ENCODE measurements at places on chromosomes 2 and 18.

DNA sequence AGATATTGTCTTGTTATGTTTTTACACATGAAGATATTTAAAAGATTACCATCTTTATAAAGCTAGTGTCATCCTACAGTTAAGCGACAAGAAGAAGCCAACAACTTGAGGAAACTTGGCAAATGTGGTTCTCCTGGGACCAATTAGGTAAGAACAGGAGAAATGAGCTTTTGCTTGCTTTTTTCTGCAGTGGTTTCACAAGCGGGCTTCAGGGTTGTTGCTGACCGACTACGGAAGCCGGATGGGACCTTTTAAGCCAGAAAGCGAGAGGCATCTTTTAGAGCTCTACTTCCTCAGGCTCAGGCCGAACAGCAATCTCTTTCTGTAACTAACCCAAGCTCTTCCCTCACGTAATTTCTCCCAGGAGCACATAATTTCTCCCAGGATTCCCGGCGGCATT is 256.5 kb downstream of the CNTNAP5 start:
- DNase-seq: no peak

DNA sequence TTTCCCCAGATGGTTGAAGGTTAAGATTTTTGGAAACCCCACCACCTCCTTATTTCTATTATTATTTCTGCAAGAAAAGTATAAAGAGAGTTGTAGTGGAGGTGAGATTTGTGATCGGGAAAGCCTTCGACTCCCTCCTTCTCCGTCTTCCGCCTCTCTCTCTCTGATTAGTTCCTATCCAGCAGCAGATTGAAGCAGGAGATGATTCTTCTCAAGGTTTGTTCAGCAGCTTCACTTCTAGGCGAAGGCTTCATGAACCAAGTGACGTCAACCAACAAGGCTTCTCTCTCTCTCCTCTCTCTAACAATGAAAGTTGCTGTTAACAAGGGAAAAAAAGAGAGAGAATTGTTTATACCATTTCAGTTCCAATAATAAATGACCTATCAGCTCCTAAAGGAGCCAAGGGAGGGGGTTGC is at the start of gene BAZ2B:
Gene BAZ2B, minus strand, starts transcription at position 263 of the 416 bp plus-strand sequence. CDS start 137,829 bp downstream, outside the sequence.
- DNase-seq: no peak

- DNase-seq: no peak
Measured at GRCh38 chr2:79776461-79776860, 263.6 kb downstream of the CTNNA2 start.

DNA sequence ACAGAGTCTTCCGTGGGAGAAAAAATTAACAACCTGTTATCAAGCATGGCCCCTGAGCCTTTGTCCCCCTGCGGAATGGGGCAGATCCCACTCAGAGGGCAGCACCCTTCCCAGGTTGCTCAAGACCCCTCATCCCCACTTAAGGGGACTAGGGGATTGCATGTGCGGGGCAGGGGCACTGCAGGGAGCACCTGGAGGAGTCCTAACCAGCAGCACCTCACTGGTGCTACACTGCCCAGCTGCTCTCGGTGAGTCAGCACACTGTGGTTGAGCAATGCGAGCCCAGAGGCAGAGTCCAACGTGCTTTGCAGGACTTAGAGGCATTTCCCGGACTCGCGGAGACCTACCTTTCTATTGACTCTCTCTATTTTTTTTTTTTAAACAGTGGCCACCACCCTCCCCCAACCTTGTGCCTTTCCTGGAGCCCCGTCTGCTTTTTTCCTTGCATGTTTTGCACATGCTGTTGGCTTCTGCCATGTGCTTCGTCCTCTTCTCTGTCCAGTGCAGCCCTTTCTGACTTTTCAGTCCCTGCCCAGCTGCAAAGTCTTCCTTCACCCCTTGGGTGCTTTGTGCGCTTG is 74.0 kb downstream of the IL1R2 start:
- no peak for DNase-seq

DNA sequence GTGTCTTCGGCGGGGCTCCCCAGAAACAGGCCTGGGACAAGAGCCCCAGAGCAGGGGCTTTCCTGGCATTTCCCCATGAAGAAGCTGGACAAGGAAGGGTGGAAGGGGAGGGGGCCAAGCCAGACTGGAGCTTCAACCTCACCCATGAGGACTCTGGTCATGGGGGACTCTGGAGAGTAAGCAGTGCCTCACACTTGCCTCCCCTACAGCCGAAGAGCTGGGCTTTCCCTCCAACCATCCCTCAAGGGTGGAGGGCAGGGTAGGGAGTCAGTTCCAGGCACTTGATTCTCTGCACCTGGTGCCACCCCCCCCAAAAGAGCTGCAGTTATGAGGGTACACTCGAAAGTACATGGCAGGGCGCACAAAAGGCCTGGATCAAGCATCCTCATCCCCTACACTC is 246.6 kb downstream of the TFCP2L1 start:
- DNase-seq: no peak

DNA sequence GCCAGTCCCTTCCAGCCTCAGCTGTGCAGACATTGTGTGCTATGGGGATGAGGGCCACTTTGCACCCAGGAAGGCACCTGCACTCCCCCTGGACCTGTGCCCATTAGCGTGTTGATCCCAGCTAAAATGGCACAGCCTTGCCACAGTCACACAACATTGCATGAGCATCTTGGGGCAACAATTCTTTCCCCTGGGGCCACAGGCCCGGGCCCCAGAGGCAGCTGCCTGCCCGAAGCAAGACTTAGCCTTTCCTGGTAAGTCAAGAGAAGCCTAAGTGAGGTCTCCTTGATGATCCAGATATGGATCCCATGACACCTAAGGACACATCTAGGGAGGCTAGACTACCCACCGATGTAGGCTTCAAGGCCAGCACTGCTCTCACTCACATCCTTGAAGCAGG is 202.1 kb downstream of the BCL11A start:
- DNase-seq: no peak

DNA sequence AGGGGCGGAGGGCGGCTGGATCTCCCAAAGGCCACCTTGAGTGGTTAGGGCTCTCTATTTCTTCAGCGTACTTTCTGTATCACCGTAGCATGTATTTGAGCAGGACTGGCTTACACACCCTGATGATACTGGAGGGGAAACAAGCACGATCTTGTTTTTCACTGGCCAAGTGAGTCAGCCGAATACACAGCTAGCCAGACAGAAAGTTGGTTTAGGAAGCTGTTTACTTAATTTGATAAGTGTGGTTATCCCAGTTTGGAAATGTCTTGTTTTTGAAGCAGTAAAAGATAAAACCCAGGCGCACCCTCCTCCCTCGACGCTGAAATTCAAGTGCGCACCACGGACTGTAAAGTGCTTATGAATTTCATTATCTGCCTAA is 582 bp downstream of the RIOK3 start:
- no peak for DNase-seq

DNA sequence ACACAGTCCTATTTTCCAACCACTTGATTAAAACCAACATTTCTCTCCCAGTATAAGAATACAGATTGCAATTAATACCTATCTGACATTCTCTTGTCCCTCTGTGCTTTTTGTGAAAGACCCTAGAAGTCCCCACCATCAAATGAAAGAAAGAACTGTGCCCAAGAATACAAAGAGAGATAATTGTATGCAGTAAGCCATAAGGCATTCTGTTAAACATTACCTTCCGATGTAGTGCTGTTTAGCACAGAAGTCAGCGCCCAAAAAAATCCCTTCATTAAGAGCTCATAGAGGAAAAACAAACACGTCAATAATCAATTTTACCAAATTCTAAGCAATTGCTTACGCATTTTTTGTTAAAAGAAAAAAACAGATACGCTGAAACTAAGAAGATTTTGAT is 41.1 kb downstream of the ZNF516 start:
- no peak for DNase-seq

- DNase-seq: no peak
Measured at GRCh38 chr2:65317841-65318240, 90.2 kb downstream of the ACTR2 start.

DNA sequence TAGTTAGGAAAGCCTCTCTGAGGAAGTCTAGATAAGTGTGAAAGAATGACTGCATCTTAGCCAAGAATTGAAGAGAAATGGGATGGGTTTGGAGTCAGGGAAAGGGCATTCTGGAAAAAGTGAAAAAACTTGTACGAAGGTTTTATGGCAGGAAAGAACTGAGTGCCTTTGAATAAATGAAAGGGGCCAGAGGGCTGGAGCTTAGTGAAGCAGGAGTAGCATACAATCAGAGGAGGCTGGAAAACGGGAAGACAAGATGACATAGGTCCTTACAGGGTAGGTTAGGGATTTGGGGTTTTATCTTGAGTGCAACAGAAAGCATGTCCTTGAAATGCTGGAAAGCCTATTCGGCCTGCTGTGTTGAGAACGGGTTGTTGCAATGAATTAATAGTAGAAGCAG is 152.6 kb upstream of the RND3 start:
- no peak for DNase-seq

DNA sequence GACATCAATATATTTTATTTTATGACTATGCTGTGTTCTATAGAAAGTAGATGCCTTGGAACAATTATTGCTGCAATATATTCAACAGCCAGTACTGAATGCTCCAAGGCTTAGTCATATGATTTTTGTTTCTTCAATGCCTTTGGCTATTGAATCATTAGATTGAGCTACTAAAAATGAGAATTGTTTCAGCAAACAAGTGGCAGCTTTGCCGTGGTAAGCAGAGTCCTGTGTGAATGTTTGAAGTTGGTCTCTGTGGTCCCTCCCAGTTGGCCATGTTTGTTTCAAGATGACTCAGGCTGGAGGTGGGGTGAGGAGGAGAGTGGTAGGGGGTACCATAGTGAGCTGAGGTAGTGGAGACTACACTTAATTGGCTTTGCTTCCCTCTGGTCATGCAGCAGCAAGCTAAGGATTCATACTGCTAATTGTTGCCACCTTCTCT is 198.6 kb upstream of the EPAS1 start:
- DNase-seq: no peak

DNA sequence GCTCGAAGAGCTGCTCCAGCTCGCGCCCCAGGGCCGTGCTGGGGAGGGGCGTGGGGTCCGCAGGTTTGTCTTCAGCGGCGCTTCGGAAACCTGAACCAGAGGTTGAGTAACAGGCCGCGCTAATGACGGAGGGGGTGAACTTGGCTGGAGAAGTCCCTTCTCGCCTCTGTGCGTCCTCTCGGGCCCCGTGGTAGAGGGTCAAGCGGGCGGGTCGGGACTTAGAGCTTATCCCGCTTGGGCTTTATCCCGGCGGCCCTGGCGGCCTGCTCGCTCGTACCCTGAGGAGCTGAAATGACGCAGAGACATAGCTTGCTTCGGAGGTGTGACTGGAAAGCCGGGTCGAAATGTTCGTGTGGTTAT is 479 bp downstream of the RNMT start:
- no peak for DNase-seq

GRCh38 chr2:126381091-126381490 is 274.9 kb upstream of the GYPC start:
- DNase-seq: no peak

DNA sequence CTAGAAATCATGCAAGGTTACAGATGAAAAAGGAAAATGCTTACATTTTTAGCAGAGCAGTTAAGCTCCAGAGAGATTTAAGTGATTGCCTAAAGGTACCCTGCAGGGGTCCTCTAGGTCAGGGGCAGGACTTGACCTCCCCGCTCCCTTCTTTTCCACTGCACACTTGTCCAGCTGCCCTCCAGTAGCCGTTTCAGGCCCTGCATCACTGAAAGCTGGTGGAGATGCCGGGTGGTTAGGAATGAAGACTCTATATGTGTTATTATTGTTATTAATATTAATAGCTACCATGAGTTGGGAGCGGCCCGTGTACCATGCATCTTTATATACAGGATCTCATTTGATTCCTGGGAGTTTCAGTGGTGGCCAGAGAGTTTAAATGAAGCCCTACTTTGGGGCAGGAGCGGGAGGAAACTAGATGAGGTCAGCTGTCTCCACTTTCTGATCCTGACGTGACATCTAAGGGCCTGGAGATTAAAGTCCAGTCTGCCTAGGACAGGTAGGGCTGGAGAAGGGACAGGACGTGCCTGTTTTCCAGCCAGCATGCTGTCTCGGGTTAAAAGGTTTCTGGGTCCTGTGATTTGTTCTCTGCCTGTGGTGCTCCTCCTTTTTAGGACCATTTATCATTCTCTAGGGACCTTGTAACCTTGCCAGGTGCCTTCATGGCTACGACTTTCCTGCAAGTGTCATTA is 2.1 kb downstream of the TMEM37 start:
- no peak for DNase-seq

- no peak for DNase-seq
Measured at GRCh38 chr2:205012961-205013360, 467.7 kb downstream of the PARD3B start.

DNA sequence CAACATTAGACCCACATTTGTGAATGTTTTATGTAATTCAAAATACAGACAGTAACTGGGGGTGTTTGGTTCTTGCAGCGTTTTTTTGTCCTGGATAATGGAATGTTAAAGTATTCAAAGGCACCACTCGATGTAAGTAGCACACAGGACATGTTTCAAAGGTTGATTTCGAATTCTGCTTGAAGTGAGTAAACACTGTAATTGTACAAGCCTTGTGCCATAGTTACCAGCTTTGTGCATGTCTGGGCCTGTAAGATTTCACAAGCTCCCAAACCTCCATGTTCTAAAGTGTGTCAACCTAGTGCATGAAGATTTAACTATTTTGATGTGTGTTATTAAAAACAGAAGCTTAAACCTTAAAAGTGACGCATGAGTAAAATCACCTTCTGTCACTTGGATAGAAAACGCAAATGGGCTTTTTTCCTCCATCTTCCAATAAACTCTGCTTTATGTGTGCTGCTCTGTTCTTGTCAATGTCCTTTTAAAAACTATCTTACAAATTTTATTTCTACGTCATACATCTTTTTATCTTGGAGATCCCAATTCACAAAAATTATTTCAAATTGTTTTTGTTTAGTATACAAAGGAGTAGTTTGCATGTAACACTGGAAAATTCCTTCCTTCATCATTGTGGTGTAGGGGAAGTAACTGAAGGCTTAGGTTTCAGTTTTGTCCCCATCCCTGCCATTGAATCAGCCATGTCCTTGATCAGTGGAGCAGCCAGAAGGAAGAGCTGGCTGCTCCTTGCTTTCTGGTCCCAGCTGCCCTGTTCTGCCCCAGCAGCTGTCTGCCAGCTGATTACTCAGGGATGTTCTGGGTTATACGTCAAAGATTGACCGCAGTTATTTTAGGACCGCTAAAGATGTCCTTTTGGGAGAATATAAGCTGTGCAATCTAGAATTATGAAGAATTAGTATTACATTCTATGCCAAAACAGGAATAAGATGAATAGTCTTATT is 119.2 kb downstream of the PRKRA start:
- no peak for DNase-seq

GRCh38 chr2:103327966-103328365 is 566.1 kb downstream of the TMEM182 start:
- no peak for DNase-seq

- DNase-seq: no peak
Measured at GRCh38 chr2:16332681-16333557, 332.7 kb downstream of the CYRIA start.

GRCh38 chr18:60873708-60874107 is 459.5 kb upstream of the CDH20 start:
- no peak for DNase-seq

DNA sequence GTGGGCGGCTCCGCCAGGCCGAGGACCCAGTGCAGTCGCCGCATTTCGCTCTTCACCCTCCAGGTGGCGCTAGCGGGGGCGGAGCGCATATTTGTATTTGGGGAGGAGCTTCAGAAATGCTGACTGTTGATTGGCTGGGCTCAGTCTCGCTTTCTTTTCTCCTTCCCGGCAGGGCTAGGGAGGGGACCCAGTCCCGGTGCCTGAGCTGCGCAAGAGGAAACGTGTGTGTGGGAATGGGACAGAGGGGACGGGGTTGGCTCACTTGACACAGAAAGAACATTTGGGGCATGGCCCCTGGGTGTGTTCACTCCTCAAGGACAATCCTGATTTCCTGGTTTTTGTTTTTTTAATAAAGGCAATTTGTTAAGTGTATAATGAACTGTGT is 20.3 kb upstream of the DNMT3A start:
- peak; percentile 51 for DNase-seq

- DNase-seq: no peak
Measured at GRCh38 chr2:107592280-107592624, 234.4 kb upstream of the RGPD4 start.

GRCh38 chr2:102337481-102338386 is 17.9 kb upstream of the IL18R1 start:
- no peak for DNase-seq
